ENCODE measurements at places on chromosomes 7 and 10.

GRCh38 chr10:104146882-104147281 lies 24.9 kb downstream of the SFR1 start:
- no peak for DNase-seq

- DNase-seq = no peak
These were observed 67.9 kb downstream of the CLRN3 start for GRCh38 chr10:127824826-127825225.

DNA sequence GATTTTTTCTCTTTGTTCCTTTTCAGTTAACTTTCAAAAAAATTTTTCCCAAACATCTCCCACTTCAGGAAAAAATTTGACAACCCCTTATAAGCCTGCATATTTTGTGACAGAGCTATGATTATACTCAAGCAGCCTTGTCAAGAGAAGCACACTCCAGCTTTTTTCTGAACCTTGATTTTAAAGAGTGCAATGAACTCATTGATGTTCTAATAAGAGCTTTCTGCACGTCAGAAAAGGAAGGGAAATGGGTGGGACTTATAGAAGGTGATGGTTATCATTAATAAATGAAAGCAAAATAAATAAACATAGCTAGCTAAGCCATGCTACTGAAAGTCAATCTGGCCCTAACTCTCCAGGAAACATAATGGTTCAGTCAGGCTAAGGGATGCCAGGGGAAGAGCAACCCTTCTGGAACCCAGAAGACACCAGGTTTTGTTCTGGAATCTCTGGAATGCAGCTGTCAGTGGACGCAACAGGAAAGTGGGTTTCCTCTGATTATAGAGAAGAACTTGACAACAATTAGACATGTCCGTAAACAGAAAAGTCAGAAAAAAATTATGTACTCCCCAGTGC lies 76.1 kb downstream of the NHLRC2 start:
- DNase-seq = no peak

GRCh38 chr7:107818622-107819021 lies 15.6 kb upstream of the SLC26A3 start:
- no peak for DNase-seq

DNA sequence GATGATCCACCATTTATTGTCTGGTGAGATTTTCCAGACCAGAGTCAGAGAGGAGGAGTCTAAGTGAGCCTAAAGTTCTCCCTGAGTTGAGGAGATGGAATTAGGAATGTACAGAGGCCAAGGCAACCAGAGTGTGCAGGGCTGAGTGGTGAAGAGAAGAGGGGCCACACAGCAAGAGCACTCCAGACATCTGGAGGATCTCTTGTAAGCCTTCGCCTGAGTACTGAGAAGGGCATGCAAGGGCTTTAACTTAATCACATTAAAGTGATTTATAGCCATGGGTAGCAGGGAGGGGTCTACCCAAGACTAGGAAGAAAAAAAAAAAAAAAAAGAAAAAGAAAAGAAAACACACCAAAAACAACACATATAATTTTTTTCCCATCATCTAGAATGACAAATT lies 1190.4 kb downstream of the GATA3 start:
- no peak for DNase-seq

DNA sequence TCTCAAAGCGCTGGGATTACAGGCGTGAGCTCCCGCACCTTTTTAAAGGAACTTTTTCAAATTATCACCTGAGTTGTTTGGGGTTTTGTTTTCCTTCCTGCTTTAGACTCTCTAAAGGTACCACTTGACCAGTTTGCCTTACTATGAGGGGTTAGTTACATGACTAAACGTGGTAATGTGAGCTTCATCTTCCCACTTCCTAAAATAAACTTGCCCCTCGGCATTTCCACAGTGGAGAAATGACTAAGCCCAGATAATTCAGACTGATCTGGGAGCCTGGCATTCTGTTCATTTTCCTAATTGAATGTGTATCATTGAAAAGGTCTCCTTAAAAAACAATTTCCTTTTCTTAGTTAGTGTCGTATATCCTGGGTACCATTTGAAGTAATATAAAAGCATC lies 163.4 kb downstream of the PLXDC2 start:
- no peak for DNase-seq

DNA sequence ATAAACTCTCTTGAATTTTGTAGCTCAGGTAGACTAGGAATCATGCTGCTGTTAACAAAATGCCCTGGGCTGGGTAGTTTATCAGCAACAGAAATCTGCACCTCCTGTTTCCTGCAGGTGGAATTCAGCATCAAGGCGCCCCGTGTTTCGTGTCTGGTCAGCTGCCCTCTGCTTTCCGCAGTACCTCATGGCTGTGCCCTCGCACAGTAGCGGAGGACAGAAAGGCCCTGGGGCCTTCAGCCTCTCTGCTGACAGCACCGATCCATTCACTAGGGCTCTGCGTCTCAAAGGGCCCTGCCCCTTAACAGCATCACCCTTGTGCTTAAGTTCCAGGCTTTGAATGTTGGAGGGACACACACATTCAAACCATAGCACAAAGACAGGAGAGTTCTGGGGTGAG lies 90.0 kb downstream of the DYNC2I1 start:
- no peak for DNase-seq

DNA sequence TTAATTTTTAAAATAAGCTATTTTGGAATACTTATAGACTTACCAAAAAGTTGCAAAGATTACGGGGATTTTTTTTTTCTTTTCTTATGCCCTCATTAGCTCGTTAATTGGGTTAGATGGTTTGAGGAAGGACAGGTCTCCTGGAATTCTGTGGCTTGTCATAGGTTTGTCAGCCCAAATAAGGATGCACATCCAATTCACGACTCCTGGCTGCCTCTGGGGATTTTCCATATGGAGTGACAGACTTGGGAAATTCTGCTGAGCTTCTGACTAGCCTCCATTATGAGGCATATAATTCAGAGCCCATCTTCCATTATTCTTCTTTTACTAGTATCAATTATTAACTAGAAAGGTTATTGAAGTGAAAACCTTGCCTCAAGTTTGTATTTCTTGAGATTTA lies 102.1 kb downstream of the AUTS2 start:
- no peak for DNase-seq

GRCh38 chr7:1942941-1943289 lies 272.8 kb downstream of the ELFN1 start:
- no peak for DNase-seq

GRCh38 chr10:8316284-8316683 lies 261.8 kb downstream of the GATA3 start:
- no peak for DNase-seq

DNA sequence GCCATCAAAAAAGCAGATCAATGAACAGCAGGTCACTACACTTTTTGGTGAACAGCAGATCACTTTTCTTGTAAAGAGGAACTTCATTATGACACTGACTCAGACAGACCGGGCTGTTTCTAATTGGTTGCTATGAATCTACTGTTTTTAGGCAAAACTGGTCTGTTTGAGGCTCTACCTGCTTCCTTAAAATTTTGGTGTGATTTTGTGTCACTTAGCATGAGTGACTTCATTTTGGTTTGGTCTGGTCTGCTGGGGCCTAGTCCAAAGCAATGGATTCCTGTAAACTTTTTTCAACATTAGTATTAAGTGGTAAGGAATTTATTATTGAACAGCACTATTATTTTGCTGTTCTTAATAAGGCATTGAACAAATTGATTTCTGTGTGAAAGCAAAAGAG lies 41.8 kb upstream of the C10orf71 start:
- DNase-seq = no peak

GRCh38 chr10:100997360-100998182 lies 2.0 kb upstream of the LZTS2 start:
- peak; percentile 92 for DNase-seq

GRCh38 chr7:116399819-116400218 lies 99.7 kb upstream of the CAV2 start:
- no peak for DNase-seq

GRCh38 chr10:4117604-4118003 lies 332.6 kb upstream of the KLF6 start:
- DNase-seq = no peak

- DNase-seq = no peak
These were observed 64.5 kb downstream of the MCMBP start for GRCh38 chr10:119807960-119808697.

DNA sequence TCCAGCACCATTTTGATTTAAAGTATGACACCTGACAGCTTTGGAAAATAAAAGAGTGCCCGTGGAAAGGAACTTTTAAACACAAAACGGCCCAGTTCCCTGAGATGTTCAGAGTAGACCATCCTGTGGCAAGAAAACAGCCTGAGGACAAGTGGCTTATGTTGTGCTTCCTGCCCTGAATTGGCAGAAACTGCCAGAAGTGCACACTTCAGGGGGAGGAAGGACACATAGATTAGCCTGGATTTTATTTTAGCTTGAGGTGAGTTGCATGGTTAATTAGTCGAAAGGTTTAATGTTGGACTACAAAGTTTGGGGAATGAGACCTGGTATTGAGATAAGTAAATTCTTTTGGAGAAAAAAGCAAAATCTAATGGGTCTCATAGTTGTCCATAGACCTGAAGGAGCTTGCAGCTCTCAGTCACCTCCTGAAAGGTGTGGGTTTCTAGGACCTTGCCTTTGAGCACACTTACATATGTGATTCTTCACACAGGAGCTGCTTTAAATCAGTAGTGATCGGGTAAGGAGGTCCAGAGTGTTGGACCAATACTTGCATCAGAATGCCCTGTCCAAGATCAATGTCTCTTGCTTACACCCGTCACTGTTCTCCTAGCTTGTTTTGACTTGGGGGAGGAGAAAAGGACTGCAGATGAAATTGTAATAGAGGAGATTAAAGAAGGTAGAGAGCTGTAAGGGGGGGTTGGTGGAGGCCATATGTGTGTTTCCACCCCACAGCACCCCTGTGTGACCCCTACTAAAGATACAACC lies 4.9 kb downstream of the ITIH2 start:
- DNase-seq = no peak

GRCh38 chr10:4357911-4358310 lies 468.1 kb upstream of the AKR1E2 start:
- no peak for DNase-seq

DNA sequence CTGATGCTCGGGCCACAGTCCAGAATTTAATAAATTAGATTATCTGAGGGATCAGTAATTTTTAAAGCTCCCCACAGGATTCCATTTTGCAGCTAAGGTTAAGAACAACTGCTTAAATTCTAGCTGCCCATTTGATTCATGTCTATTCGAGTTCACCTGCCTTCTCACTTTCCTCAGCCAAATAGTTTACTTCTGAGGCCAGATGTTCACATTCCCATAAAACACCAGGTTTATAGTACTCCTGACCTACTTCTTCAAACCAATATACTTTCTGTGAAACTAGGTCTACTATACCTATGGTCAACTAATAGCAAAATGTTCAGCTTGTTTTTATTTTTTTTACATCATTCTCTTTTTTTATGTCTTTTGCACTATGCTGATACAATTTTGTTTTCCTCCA lies 86.3 kb downstream of the GPR158 start:
- DNase-seq = no peak

DNA sequence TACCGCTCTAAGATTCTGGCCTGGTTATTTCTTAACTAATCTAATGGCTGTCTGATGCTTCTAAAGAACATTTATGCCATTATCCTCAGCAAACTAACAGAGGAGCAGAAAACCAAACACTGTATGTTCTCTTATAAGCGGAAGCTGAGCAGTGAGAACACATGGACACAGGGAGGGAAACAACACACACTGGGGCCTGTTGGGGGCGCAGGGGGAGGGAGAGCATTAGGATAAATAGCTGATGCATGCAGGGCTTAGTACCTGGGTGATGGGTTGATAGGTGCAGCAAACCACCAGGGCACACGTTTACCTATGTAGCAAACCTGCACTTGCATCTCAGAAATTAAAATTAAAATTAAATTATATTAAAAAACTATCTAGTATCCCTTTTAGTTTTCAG lies 853.5 kb downstream of the GATA3 start:
- no peak for DNase-seq

- no peak for DNase-seq
These were observed 600.2 kb downstream of the DNAJB6 start for GRCh38 chr7:157936976-157937375.

DNA sequence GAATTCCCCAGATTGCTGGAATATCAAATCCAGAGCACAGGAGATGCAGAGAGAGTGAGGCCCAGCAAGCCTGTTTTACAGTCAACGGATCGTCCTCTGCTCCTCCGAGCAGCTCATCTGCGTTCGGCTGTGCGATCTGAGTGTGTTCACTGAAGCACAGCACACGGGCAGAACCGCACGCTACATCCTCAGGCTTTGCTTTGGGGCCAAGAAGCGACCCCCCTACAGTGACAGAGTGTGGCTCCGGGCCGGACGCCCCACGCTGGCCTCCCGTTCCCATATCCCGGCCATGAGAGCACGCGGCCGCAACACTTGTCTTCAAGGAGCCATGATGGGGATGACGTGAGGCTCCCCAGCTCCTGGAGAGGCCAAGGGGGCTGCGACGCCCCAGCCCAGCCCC lies 431.4 kb downstream of the DNAJB6 start:
- no peak for DNase-seq

DNA sequence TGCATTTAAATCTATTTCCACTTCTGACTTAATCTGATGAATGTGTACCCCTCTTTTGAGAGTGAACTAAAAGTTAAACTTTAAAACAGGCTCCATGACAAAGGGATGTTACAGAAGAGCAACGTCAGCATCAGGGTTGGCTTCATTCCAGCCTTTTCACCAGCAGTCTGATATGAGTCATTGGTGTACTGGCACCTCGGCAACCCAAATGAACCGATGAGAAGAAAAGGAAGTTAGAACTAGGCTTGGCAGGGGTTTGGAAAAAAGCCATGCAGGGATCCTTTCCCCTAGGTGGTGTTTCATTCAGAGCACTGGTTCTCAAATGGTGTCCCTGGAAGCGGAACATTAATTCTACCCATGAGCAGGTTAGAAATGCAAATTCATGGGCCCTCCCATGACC lies 53.6 kb downstream of the SEC61G start:
- no peak for DNase-seq

- no peak for DNase-seq
These were observed at the start of gene GARIN1A for GRCh38 chr7:128671992-128672391. Gene GARIN1A (plus strand): TSS chr7:128672292. CDS start chr7:128672398, 106 bp downstream.

DNA sequence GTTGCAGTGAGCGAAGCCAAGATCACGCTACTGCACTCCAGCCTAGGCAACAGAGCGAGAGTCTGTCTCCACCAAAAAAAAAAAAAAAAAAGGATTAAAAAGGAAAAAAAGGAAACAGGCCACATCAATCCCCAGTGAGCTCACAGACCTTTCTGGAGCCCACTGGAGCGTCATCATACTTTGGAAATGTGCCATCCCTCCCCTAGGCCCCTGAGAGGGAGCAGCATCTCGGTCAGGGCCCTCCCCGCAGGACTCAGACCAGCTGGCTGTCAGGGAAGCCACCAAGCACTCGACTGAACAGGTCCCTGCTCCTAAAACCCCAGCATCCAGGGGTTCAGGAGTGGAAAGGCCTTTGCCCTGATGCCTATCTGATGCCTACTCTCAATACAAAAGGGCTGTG lies 97.9 kb upstream of the SH2B2 start:
- no peak for DNase-seq

DNA sequence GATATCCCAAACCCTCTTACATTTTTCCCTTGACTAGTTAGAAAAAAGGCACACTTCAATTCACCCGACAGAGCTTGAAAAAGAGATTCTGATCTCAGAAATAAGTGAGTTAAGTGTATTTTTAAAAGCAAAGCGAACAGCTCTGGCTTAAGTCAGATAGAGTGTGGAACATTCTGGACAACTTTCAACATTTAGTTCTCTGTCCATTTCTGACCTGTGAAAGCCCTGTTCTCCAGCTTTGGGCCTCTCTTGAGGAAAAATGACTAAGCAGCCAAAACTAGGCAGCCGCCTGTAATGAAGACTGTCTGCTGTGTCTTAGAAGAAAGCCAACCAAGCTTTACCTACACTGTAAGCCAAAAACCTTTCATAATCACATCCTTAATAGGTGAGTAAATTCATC lies 50.5 kb downstream of the CDK6 start:
- DNase-seq = no peak

- DNase-seq = no peak
These were observed 111.1 kb downstream of the CPED1 start for GRCh38 chr7:121099572-121099971.

- no peak for DNase-seq
These were observed 237.0 kb downstream of the SDK1 start for GRCh38 chr7:3538041-3538440.

All from small intestine (tissue), 16 donors.